ENCODE measurements at places on chromosomes 12 and 14. TPM values are rescaled to one million over a fixed set of nuclear protein-coding genes. Genes with fewer than 3 reads are reported as not detected.

The NPFF gene
- total RNA-seq, result not detected

The NYNRIN gene
- total RNA-seq, result 6.4 TPM

The ATF1 gene
- total RNA-seq, result 30.1 TPM

The CD27 gene
- 0.14 TPM for total RNA-seq

The PSMC6 gene
- 100 TPM for total RNA-seq

The IL31 gene
- not detected for total RNA-seq

The HOXC4 gene
- total RNA-seq, result 0.09 TPM

The NDUFA9 gene
- 31.7 TPM for total RNA-seq
